ENCODE measurements at places on chromosomes 12 and 14.

DNA sequence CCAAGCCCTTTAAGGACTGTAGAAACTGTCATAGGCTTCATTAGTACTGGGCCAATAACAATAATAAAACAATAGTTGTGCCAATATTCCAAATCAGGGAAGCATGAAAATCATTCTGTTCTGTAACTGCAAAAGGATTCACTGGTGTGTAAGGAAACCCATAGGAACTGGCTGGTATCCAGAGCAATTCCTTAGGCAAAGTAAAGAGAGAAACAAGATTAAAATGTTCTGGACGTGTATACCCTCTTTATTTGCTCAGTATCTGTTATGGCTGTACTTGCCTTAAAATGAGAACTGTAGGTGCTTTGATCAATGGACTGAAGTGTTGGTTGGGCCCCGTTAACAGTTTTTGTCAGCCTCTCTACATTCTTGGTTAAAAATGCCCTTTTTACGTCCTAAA is 72.4 kb upstream of the STAC3 start:
- H3K27me3 ChIP-seq, result no peaks in the 10 kb centered on the region
- no peaks in the 10 kb centered on the region for H3K36me3 ChIP-seq
- no peak for DNase-seq
- H3K27ac ChIP-seq, result no peak overlapping the region

DNA sequence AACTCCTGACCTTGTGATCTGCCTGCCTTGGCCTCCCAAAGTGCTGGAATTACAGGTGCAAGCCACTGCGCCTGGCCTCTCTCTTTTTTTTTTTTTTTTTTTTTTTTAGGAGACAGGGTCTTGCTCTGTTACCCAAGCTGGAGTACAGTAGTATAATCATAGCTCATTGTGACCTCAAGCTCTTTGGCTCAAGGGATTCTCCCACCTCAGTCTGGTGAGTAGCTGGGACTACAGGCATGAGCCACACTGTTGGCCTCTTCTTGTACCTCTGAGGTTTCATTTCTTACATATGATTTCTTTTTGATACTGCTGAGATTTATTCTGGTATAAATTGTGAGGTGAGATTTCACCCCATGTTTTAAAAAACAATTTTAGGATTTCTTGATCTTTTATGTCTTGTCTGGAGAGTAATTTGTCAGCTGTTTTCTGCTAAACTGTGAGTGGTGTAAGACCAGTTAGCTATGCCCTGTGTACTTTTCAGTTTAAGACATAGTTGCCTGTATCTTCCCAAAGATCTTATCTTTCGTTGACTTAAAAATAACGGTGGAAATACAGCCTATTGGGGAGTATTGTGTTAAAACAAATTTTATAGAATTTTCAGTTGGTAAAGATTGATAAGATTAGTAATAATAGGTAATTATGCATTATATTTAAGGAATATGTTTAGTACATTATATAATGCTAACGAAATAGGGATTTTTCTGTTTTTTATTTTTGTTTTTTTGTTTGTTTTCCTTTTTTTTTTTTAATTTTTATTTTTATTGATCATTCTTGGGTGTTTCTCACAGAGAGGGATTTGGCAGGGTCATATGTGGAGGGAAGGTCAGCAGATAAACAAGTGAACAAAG is 31.7 kb downstream of the WDR20 start:
- no peak for DNase-seq
- no peak overlapping the region for H3K27ac ChIP-seq
- no peaks in the 10 kb centered on the region for H3K36me3 ChIP-seq
- no peaks in the 10 kb centered on the region for H3K4me1 ChIP-seq
- H3K27me3 ChIP-seq, result no peaks in the 10 kb centered on the region

- no peak overlapping the region for H3K4me3 ChIP-seq
- no peaks in the 10 kb centered on the region for H3K4me1 ChIP-seq
- H3K27ac ChIP-seq, result no peak overlapping the region
Observed at GRCh38 chr14:56733396-56733795, 76.9 kb downstream of the OTX2 start.

GRCh38 chr14:80310938-80311750 is 99.8 kb upstream of the DIO2 start:
- H3K27ac ChIP-seq, result no peak overlapping the region
- H3K27me3 ChIP-seq, result no peaks in the 10 kb centered on the region
- H3K36me3 ChIP-seq, result no peaks in the 10 kb centered on the region
- no peak for DNase-seq

GRCh38 chr12:24574538-24574937 is 374.4 kb downstream of the BCAT1 start:
- H3K27me3 ChIP-seq, result no peaks in the 10 kb centered on the region
- H3K36me3 ChIP-seq, result no peaks in the 10 kb centered on the region
- H3K4me1 ChIP-seq, result no peaks in the 10 kb centered on the region
- H3K4me3 ChIP-seq, result no peak overlapping the region

DNA sequence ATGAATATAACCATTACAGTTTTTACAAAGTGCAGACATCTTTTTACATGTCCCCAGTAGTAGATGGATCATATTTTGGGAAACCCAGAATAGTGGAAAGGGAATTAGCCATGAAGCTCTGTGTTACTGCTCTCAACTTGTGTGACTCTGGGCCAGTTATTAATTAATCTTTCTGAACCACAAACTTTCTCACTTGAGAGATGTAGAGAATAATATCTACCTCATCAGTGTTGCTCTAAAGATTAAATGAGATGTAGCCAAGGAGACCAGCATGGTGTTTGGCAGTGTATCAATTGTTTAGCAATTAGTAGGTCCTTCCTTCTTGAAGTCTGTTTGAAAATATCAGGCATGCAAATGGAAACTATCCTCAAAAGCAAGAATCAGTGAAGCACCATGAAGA is 169.2 kb downstream of the TMTC2 start:
- no peaks in the 10 kb centered on the region for H3K36me3 ChIP-seq
- no peak overlapping the region for H3K4me3 ChIP-seq
- H3K27ac ChIP-seq, result no peak overlapping the region
- no peaks in the 10 kb centered on the region for H3K4me1 ChIP-seq
- no peaks in the 10 kb centered on the region for H3K27me3 ChIP-seq

Measured in CD8-positive, alpha-beta memory T cell (primary cell).